ENCODE measurements at places on chromosomes 2 and 18.

DNA sequence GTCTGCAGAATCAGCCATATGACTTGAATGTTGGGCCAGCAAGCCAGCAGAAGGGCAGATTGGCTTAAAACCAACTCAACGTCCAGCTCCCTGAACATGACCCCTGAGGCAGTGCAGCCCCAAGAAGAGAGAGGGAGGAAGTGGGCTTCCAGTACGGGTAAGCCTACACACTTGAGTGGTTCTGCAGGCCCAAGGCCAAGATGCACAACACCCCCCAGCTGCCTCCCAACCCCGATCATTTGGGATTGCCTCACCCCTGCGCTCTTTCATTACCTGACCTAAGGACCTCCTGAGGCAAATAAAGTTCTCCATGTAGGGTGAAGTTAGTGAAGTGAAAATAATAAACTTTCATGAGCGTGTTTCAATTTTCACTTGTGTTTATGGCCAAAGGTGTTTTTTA lies 536.0 kb downstream of the TNS1 start:
- no peak for DNase-seq

DNA sequence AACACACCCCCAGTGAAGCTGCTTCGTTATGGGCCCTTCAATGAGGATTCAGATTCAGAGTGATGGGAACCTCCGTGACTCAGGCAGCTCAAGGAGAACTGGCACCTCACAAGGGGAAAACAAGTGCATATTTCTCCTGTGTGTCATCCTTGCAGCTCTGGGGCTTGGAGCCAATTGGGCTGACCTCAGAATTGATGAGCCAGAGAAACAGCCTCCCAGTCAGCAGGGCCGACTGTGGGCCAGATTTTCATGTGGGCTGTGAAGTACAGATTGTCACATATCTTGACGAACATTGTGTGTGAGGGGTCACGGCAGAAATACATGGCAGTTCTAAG lies 189.6 kb upstream of the SP5 start:
- peak; percentile 46 for DNase-seq

- DNase-seq: no peak
Measured at GRCh38 chr2:105886029-105886454, 141.3 kb downstream of the NCK2 start.

DNA sequence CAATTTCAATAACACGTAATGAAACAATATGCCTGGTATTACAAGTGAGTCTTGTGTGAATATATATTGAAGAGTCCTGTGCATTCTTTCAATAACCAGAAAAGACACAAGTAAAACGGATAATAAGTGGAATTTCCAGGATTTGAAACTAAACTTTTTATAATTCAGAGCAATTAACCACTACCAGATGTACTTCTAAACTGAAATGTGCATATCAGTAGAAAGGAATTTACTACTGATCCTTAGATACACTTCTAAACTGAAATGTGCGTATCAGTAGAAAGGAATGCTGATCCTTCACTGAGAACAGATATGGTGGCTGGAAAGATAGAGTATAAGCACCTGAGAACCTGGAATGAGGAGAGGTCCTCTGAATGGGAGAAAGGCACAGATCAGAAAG lies 470.9 kb upstream of the SPHKAP start:
- DNase-seq: no peak
